ENCODE measurements at places on chromosomes 7 and 10.

- no peak for DNase-seq
Observed at GRCh38 chr7:30708983-30709382, 26.7 kb upstream of the CRHR2 start.

GRCh38 chr10:47113907-47114500 is 186.0 kb upstream of the GDF10 start:
- no peak for DNase-seq

GRCh38 chr10:62131724-62132123 is 136.9 kb downstream of the RTKN2 start:
- no peak for DNase-seq

GRCh38 chr7:21500117-21500832 is 42.6 kb upstream of the DNAH11 start:
- DNase-seq: no peak

- DNase-seq: no peak
Observed at GRCh38 chr10:47053081-47053798, 142.0 kb downstream of the PTPN20 start.

DNA sequence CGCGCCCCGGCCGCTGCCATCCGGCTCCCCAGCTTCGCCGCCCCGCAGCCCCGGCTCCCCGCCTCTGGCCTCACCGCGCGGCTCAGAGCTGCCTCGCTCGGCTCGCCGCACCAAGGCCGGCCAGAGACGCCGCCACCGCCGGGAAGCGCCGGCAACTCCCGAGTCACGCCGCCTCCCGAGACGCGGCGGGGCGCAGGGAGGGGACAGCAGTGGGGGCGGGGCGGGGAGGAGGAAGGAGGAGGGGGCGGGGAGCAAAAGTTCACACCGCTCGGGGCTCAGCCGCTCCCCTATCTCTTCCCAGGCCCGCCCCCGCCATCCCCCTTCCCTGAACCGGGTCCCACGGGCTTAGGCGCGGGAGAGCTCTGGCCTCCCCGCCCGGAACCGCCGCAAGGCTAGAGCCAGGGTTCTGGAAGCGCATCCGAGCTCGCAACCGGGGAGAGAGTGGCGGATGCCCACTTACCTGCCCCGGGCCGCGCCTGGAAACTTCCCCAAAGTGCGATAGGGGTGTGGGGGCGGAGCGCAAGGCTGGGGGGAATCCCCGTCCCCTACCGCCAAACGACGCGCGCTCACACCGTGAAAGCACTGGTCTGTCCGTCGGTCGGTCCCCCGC is 1.0 kb downstream of the CHST15 start:
- no peak for DNase-seq

- no peak for DNase-seq
Observed at GRCh38 chr7:33707427-33707826, 197.9 kb upstream of the BMPER start.

- DNase-seq: peak; percentile 30
Observed at GRCh38 chr7:96236198-96237039, 85.5 kb downstream of the SLC25A13 start.

- DNase-seq: no peak
Observed at GRCh38 chr10:62087329-62087728, 181.3 kb downstream of the RTKN2 start.

- DNase-seq: no peak
Observed at GRCh38 chr10:21527598-21528235, 2.2 kb upstream of the SKIDA1 start.

DNA sequence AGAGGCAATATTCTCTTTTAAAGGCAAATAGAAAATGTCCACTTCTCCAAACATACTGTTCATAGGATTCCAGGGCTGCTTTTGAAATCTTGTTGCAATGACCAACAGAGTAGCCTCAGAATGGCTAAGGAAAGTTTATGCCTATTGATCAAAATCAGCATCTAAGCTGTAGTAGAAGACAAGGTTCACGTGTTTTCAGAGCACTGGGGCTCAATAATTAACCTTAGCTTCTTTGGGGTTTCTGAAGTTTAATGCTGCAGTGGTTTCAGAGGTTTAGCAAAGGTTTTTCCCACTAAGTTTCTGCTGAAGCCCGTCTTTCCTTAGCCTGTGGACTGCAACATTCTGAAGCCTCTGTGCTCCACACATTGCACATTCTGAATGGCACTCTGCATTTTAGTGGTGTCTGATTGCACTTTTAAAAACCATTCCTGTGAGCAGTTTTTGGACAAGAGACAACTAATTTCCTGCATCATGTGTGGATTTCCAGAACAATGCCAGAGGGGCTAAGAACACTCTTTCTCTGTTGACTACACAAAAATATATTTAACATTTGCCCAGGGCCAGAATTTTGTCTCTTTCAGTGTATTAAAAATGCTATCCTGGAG is 342.5 kb downstream of the PTEN start:
- DNase-seq: no peak

DNA sequence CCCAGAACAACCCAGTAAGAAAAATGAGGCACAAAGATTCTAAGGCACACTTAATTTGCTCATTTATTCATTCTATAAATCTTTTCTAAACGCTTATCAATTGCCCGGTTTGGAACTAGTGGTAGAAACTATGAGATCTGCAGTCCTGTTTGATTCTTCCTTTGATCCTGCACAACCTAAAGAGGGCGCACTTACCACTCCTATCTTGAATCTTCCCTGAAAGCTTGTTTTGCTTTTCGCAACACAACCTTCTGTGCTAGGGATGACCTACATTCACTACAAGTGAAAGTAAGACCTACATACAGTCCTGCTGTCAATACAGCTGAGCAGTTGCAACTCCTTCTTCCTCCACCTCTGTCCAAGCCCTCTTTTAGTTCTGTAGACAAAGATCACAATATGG is 12.6 kb upstream of the ARL4A start:
- peak; percentile 59 for DNase-seq

- no peak for DNase-seq
Observed at GRCh38 chr7:142440906-142441411, 183.1 kb upstream of the PRSS58 start.

DNA sequence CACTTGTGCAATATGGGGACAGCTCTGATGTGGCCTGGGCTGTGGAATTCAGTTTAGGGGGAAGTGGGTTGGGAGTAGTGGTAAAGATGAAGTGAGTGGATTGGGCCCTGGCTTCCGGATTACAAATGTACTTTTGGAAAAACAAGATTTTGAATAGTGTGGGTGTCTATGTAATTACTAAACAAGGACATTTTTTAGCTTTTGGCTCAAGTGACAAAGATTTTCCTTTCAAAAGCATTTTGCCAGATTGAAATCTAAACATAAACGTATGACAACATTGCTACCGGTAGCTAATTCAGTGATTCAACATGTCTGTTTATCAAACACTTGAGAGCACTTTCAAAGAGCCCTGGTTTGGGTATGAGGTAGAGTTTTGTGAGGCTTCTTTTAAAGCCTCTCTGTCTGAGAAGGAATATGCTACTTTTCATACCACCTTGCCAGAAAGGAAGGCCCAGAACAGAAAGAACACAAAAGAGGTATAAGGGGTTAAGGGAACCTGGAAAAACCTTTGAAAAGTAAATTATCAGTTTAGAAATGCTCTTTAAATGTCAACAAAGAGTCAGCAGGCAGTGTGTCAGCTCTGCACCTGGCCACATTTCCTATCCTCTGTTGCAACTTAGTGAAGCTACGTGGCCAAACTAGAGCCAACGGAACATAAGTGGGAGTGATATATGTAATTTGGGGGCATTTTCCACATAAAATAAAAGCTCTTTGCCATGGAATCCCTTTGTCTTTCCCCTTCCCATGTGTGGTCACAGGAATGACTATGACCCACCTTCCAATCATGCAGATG is 516.1 kb downstream of the NRG3 start:
- DNase-seq: no peak
